ENCODE measurements at places on chromosomes 11 and 22.
A peak's percentile ranks its signal among the peaks of the same experiment; 100 is the strongest.

DNA sequence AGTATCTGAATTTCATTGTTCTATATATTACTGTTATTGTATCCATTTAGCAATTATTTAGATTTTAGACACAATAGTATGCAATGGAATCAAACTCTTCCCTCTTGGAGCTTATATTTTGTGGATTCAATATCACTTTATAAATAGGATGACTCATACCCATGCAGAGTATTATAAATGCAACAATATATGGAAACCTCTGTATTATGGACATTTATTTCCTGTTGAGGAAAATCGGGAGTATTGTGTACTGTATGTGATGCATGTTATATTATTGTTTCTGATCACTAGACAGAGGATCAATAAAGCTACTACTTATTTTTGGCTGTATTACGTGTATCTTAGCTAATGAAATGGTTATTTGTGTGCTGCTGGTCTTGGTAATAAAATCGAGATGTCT is 770 bp downstream of the METTL15 start:
- DNase-seq: no peak

GRCh38 chr11:57133366-57134038 is 48.3 kb upstream of the LRRC55 start:
- DNase-seq: no peak

- no peak for DNase-seq
These were observed 295.1 kb upstream of the ANO5 start for GRCh38 chr11:21897752-21898151.

GRCh38 chr11:92643827-92644226 is 325.6 kb upstream of the MTNR1B start:
- no peak for DNase-seq

GRCh38 chr11:105740164-105740903 is 130.5 kb downstream of the GRIA4 start:
- no peak for DNase-seq

DNA sequence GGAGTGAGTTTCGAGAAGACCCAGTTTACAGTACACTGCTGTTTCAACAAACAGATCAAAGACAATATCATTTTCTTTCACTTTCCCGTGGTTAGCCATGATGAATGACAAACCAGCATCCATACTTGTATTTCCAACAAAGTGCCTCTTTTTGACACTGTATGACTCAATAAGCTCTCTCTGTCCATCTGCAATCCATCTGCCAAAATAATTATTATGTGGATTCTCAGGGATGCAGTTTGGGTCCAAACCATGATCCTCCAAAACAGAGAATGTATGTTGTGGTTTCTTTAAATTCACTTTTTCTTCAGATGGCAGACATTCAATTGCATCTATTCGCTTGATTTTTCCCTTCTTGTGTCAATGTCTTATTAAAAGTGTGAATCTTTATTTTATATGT is 37.8 kb upstream of the RASD2 start:
- no peak for DNase-seq

- DNase-seq: no peak
These were observed 3.1 kb downstream of the PIM3 start for GRCh38 chr22:49963647-49964026.

- DNase-seq: no peak
These were observed 6.3 kb upstream of the GAL start for GRCh38 chr11:68678031-68678441.

DNA sequence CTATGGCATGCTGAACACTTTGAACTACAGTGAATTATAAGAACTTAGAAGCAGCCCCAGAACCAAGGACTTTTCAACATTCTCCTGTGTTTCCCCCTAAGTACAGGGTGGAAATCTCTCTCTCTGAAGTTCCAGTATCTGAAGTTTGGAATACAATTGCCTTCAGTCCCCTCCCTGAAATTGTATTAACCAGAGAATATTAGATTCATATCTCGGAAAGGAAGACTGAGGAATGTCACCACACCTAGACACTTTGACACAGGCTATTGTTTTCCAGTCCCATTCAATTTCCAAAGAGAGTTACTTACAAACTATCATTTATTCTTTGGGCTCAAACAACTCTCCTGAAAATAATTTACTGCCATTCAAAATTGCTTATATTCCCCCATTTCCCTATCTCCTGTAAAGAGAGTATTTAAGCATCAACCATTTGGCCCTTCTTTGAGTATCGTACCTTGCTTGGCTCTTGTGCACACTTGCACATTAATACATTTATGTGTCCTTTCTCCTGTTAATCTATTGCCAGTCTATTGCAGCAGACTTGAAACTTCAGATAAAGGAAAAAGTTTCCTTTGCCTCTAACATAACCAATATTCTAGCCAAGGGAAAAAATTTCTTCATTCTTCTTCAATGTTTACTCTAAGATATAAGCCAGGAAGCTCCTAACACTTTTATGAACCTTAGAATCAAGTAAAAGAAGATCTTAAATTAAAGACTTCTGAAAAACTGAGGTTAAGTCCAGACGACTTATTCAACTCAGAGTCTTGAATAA is 402.4 kb upstream of the DDI1 start:
- no peak for DNase-seq

DNA sequence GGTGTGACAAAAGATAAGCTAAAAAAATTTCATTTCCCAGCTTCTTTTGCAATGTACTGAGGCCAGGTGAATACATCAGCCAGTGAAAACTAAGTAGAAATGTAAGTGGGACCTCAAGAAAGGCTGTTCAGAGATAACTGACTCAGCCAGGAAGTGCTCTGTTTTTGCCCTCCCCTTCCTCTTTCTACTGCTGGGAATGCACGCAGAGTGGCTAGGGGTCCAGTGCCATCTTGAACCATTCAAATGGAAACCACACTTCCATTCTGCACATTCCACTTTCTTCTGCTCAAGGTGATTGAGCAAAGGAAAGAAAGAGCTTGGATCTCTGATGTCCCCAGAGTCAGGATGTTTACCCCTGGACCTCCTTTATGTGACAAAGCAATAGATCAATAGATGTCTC is 27.8 kb upstream of the LMO2 start:
- DNase-seq: no peak

- DNase-seq: no peak
These were observed 407.3 kb upstream of the CCDC90B start for GRCh38 chr11:83693306-83693992.

- DNase-seq: no peak
These were observed 263.8 kb upstream of the NARS2 start for GRCh38 chr11:78838417-78838816.

DNA sequence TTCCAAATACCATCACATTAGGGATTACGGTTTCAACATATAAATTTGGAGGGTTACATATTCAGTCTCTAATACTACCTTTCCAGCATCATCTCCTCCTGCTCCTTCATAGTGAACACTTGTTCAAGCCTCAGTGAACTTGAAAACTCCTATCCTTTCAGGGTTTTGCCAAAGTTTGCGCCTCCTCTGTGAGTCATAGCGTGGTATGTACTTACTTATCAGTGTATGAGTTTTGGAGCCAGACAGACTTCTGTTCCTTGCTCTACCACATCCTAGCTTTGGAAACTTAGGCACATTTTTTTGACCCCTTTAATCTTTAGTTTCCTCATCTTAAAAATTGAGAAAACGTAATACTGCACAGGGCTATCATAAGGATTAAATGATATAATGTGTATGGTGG is 160.1 kb upstream of the ZC3H12C start:
- DNase-seq: no peak

DNA sequence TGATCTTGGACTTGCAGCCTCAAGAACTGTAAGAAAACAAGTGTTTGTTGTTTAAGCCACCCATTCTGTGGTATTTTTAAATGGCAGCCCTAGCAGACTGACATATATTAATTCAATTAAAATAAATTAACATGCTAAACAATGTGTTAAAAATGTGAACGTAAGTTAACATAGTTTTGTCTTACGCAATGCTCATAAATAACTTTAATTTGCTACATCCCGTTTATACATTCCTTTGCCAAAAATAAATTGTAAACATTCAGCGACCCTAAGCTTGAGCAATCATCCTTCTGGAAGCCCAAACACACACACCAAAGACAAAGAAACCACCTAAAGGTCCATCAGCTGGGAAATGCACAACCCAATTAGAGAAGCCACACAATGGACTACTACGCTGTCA is 70.4 kb downstream of the CELSR1 start:
- no peak for DNase-seq

DNA sequence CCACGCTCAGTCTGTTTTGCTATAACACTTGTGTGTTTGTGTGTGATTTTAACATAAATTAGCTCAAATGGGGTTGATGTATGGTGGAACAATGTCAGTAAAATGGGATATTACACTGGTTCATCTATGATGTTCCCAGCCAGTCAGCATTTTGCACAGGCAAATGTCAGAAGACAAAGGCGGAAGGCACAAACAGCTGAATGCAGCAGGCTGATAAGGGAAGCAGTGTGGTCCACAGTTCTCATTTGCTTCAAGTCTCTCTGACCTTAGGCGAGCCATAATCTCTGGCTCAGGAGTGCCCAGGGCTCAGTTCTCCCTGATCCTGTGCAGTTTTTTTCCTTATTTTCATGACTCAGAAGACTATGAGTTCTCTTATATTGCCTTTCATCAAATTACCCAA is 102.7 kb downstream of the FAR1 start:
- no peak for DNase-seq

DNA sequence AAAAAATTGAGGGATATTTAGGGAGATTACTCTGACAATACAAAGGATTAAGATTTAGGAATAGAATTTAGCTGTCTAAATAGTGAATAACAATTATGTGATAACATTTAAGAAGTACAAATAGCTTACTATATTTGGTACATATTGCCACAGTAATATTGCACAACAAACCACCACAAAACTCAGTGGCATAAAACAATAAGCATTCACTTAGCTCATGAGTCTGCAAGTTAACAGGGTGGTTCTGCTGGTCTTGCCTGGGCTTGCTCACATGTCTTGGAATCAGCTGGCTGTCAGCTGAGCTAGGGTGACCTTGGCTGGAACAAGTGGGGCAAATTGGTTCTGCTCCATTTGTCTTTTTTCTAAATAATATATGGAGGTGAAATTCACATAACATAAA is 115.1 kb downstream of the DCDC1 start:
- no peak for DNase-seq

GRCh38 chr11:114202011-114202609 is 94.1 kb upstream of the NNMT start:
- no peak for DNase-seq

DNA sequence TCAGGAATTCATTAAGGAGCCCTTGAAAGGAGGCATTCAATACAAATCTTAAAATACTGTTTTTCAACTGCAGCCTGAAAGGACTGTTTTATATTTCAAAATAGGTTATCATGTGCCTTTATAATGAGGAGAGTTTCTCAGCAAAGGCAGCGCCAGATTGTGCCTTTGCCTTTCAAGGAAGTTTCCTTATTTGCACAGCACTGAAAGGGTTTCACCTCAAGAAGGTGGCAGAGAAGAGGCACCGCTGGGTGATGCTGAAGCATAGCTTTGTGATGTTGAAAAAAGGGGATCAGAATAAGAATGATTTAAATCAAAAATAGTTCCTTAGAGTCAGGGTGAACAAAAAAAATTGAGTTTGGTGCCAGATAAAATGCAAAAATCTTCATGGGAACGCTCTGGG is 601.0 kb upstream of the KIRREL3 start:
- no peak for DNase-seq

GRCh38 chr22:37275622-37276021 is 6.7 kb upstream of the CYTH4 start:
- DNase-seq: no peak

DNA sequence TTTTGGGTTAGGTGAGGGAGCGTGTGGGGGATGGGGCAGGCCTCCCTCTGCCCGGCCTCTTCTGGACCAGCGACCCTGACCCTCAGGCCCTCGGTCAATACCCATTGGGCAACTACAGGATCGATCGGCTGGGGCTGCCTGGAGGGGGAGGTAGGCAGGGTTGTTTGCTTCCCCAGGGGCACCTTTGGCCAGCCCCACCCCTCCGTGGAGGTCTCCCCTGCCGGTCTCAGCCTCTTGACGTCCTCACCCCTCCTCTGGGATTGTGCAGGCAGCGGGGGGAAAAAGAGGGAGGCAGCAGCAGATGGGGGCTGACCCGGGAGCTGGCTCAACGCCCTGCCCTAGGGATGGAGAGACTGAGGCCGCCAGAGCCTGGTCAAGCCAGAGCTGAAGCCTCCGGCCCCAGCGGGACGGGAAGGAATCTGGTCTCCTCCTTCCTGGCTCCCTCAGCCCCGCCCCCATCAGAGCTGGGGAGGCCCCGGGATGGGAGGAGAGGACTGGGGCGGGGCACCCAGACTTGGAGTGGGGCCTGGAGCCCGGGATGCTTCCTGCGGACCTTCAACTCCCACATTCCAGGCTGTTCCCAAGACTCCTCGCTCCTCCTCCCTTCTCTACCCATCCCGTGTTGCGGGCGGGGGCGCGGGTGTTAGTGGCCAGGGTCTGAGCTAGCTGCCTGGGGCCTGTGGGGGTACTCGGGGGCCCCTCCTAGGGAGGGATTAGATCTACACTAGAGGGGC is 14.4 kb upstream of the CDC42EP1 start:
- peak; percentile 55 for DNase-seq

GRCh38 chr22:39179841-39180335 is 27.4 kb upstream of the CBX7 start:
- DNase-seq: no peak

DNA sequence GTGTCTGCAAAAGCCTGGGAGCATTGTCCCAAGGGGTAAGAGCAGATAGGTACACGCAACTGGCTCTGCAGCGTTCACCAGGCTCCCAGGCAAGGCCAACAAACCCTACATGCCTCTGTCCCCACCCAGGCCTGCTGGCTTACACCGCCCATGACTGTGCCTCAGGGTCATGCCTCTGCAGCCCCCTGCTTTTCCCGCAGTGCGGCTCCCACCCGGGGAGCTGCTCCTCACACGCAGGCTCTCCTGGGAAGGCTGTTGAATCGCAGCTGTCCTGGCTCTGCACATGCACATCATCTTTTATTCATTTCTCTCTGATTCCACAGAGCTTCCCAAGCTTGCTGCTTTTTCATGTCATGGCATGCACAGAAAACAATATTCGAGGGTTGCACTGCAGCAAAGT is 29.2 kb upstream of the B3GAT1 start:
- no peak for DNase-seq

DNA sequence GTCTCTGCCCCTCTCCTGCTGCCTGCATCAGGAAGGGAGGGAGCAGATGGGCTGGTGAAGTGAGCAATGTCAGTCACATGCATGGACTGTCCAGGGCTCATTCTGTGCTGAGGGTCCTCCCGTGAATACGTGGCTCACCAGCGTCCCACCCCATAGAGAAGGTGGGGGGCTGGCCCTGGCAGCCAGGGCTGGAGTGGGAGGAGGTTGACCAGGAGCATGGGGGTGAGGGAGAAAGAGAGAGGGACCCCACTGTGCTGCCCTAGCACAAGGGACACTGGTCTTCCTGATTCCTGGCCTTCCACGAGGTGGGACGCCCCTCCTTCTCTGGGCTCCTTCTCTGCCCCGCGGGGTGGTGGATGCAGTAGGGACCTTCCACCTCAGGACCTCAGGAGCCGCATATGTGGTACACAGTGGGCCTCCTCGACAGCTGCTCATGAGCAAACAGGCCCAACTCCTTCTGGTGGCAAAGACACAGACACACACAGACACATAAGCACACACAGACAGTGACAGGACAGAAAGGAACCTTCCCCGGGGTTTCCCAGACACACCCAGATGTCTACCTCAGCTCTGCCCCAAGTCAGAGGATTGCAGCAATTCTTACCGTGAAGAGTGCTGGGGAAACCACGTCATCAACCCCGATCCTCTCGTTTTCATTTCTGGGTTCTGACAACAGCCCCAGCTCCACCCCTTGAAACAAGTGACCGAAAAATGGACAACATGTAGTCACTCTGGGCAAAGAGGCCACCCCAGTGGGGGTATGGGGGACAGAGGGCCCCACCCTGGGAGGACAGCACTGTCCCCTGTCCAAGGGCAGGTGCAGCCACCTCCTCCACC is 3.6 kb upstream of the APOBEC3A start:
- DNase-seq: no peak

GRCh38 chr11:73521621-73522020 is 76.3 kb downstream of the FAM168A start:
- DNase-seq: no peak

- DNase-seq: no peak
These were observed 32.1 kb upstream of the TENM4 start for GRCh38 chr11:79472819-79473529.
